ENCODE measurements at places on chromosomes 1 and 21. TPM values are rescaled to one million over a fixed set of nuclear protein-coding genes. Genes with fewer than 3 reads are reported as not detected.
A peak's percentile ranks its signal among the peaks of the same experiment; 100 is the strongest.

VASH2 gene
- total RNA-seq = 0.11 TPM

C1orf167 gene
- not detected for total RNA-seq

KRTAP12-2 gene
- total RNA-seq = not detected

OR6K3 gene
- not detected for total RNA-seq

PADI1 gene
- total RNA-seq = not detected

PGBD5 gene
- total RNA-seq = not detected

LRRC71 gene
- total RNA-seq = not detected

GPR37L1 gene
- not detected for total RNA-seq

OR2AK2 gene
- not detected for total RNA-seq

HSPA6 gene
- 1.9 TPM for total RNA-seq

OR2T12 gene
- not detected for total RNA-seq

BRDT gene
- not detected for total RNA-seq

PPT1 gene
- total RNA-seq = 84.2 TPM

RHOU gene
- total RNA-seq = 27.7 TPM

MIXL1 gene
- total RNA-seq = not detected

NEK2 gene
- total RNA-seq = not detected

DNA sequence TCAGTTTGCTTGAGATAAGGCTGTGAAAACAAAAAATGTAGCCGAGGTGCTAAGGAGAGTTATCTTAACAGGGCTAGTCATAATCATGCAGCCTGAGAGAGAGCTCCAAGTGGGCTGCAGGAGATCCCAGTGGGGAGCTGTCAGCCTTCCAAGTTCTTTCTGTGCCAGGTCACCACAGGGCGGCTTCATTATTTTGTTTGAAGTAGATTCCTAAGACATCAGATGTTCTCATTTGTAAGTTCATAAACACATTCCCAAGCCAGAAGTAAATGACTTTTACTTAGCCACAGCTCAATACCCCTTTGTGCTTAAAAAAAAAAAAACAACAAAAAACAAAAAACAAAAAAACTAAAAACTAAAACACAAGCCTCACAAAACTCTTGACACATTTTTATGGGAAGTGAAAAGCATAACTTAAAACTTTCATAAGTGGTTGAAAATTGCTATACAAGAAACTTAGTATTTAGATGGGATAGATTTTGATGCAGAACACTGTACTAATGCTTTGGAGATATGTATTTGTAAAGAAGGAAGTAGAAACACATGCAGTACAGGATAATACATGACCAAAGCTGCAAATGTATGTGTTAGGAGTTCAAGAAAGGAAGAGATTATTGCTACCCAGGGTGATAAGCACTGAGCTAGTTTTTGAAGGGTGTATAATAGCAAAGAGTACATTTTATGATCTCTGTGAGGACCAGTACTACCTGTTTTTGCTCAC lies 8.6 kb downstream of the CDC14A start:
- no peak overlapping the region for H3K27ac ChIP-seq
- H3K4me3 ChIP-seq = no peak overlapping the region
- H3K27me3 ChIP-seq = no peaks in the 10 kb centered on the region
- no peak for DNase-seq

DNA sequence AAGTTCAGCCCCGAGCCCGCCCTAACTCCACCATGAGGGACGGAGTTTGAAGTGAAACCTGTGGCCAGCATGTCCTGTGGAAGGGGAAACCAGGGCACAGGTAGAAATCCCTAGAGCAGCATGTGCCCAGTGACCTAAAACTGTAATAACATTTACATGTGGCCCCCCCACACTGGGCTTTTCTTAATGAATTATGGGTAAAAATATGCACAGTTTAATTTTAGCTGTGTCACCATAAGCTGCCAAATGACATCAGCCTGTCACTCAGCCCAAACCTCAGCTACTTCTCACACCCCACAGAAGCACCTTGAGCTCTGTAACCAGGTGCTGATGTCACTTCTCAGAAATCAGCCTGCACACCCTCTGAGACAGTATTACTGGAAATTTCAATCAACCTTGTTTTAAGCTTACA lies 50.0 kb upstream of the SLC19A1 start:
- no peaks in the 10 kb centered on the region for H3K4me1 ChIP-seq
- no peaks in the 10 kb centered on the region for H3K27me3 ChIP-seq
- no peaks in the 10 kb centered on the region for H3K36me3 ChIP-seq
- H3K4me3 ChIP-seq = no peak overlapping the region
- no peak for DNase-seq

GRCh38 chr1:167533851-167534300 lies 15.5 kb upstream of the CD247 start:
- H3K27ac ChIP-seq = no peak overlapping the region
- H3K36me3 ChIP-seq = no peaks in the 10 kb centered on the region
- peak; percentile 79 for DNase-seq
- H3K4me1 ChIP-seq = no peaks in the 10 kb centered on the region
- H3K4me3 ChIP-seq = no peak overlapping the region
- H3K27me3 ChIP-seq = no peaks in the 10 kb centered on the region

DNA sequence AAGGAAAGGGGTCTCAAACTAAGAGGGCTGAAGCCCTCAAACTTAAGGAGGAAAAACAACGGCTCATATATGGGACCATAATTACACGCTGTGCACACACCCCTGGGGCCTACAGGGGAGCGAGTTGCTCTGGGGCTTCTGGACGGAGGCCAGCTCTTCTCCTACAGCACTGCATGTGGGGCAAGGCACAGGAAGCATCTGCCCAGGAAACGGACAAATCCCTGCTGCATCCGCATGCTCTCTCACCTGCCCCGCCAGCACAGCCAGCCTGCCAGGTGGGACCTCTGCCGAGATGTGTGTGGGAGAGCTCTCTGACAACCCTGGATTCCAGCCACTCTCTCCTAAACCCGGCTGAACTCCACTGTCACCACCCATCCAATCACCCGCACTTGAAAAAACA lies 54.1 kb downstream of the MRPL37 start:
- no peaks in the 10 kb centered on the region for H3K27me3 ChIP-seq
- DNase-seq = no peak
- H3K27ac ChIP-seq = no peak overlapping the region
- H3K4me1 ChIP-seq = peaks cover 2% of the 10 kb centered on the region
- no peak overlapping the region for H3K4me3 ChIP-seq
- H3K36me3 ChIP-seq = peaks cover 22% of the 10 kb centered on the region

DNA sequence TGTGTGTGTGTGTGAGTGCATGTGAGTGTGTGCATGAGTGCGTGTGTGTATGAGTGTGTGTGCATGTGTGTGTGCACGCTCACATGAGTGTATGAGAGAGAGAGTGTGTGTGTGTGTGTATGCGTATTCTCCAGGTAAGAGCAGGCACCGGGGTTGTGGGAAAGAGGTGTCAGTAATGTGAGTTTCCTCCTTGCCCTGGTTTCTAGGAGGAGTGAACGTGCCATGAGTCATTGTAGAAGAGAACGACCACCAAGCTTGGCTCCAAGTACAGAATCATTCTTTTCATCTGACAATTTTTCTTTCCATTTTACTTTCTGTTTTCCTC lies 79.1 kb downstream of the POFUT2 start:
- no peak overlapping the region for H3K27ac ChIP-seq
- no peaks in the 10 kb centered on the region for H3K27me3 ChIP-seq
- peaks cover 39% of the 10 kb centered on the region for H3K36me3 ChIP-seq
- H3K4me1 ChIP-seq = no peaks in the 10 kb centered on the region

- no peak for DNase-seq
- peaks cover 4% of the 10 kb centered on the region for H3K4me1 ChIP-seq
- H3K4me3 ChIP-seq = no peak overlapping the region
- no peak overlapping the region for H3K27ac ChIP-seq
- no peaks in the 10 kb centered on the region for H3K27me3 ChIP-seq
- no peaks in the 10 kb centered on the region for H3K36me3 ChIP-seq
These were observed 144.5 kb downstream of the AKT3 start for GRCh38 chr1:243705585-243705984.

DNA sequence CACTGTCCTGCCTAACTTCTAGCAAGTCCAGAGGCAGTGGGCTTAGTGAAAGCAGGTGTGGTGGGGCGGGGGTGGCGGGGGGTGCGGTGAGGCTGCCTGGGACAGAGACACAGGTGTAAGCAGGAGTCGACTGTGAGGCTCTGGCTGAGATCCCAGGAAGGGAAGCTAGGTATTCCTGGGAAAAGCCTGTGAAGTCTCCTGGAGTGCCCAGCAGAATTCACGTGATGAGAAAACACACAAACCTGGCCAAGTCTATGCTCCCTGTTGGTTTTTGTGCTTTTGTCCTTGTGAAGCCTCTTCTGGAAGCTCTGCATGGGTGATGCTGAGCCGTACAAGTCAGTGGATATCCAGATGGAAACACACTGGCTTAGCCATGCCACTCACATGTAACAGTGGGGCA lies 5.3 kb downstream of the GALNT2 start:
- no peaks in the 10 kb centered on the region for H3K27me3 ChIP-seq
- H3K27ac ChIP-seq = peak overlapping the region; percentile 62
- peaks cover 13% of the 10 kb centered on the region for H3K4me1 ChIP-seq
- H3K4me3 ChIP-seq = no peak overlapping the region
- DNase-seq = no peak

GRCh38 chr1:32801096-32801715 lies 16.0 kb downstream of the YARS1 start:
- H3K27ac ChIP-seq = no peak overlapping the region
- no peak overlapping the region for H3K4me3 ChIP-seq
- no peak for DNase-seq

DNA sequence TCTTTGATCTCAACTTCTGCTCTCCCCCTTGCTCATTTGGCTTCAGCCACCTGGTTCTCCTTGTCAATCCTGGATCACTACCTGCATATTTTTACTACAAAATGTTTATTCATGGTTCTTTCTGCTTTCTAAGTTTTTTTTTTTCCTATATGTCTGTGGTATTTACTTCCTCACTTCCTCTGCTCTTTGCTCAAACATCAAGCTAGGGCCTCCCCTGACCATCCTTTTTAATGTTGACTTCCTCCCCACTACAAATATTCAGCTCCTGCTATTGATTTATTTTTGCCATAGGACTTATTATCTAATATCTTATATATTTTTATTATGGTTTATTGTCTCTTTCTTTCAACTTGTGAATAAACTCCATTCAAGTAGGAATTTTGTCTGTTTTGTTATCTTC lies 14.1 kb upstream of the SLC19A2 start:
- H3K4me3 ChIP-seq = no peak overlapping the region
- no peaks in the 10 kb centered on the region for H3K27me3 ChIP-seq
- H3K36me3 ChIP-seq = no peaks in the 10 kb centered on the region
- no peaks in the 10 kb centered on the region for H3K4me1 ChIP-seq

DNA sequence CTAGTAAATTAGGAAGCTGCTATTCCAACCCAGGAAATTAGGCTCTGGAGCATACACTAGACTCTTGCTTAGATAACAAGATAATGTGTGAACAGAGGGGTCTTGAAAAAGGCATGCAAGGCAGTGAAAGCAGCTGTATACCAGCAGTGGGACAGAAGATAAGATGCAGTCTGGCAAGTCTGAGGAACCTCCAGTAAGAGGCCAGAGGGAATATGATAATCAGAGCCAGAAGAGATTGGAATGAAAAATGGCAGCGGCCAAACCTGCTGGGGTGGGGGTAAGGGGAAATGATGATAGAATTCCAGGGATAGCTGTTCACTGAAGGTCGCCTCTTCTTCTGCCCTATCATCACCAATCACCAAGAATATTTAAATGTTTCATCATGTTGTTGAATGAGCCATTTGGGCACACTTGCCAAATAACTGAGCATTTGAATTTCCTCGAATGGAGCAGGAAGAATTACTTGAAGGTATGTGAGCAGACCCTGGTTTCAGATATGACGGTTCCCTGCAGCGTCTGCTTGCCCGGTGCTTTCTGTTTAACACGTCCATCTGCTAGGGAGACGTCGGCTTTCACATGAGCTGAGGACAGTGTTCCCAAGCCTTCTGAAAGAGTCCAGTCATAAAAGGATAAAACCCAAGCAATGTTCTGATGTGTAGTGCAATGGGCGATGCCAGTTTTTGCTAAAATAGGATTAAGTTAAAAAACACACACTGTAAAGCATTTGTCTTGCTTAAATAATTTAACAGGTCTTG lies 173.3 kb downstream of the RWDD3 start:
- no peak overlapping the region for H3K4me3 ChIP-seq
- no peak for DNase-seq
- H3K27me3 ChIP-seq = no peaks in the 10 kb centered on the region
- H3K27ac ChIP-seq = no peak overlapping the region

GRCh38 chr1:77925518-77925917 lies 37.1 kb downstream of the NEXN start:
- no peak overlapping the region for H3K27ac ChIP-seq
- peaks cover 98% of the 10 kb centered on the region for H3K36me3 ChIP-seq
- H3K4me1 ChIP-seq = no peaks in the 10 kb centered on the region
- no peaks in the 10 kb centered on the region for H3K27me3 ChIP-seq

DNA sequence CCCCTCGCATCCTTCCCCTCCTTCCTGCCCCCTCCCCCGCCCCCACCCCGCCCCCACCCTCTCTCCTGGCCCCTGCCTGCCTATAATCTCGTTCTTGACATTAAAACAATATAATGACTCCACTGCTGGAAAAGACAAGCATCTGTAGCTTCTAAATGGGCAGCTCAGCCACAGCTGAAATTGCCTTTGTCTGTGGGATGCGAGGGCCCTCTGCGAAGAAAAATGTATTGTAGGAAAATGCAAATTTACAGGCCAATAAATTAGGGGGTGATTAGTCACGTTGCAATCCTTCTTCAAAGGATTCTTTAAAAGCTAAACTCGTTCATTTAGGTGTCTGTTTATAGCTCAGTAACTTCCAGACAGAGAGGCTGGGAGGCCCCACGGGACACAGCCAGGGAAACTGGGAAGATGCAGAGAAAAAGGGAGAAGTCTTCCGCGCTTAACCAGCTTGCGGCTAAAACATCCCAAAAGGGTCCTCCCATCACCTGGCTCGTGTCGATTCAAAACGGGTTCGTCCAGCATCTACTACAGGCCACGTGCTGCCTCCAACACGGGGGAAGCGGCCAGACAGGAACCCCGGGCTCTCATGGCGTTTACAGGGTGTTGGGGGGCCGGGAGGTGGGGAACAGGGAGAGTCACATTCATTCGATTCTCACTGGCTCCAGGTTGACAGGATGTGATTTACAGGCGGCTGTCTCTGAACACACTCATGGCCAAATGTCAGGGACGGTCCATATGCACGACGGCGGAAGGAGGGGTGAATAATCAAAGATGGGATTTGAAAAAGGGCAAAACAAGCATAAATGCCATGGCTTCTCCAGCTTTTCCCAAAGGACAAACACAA lies 100.5 kb upstream of the ZBTB40 start:
- H3K4me1 ChIP-seq = no peaks in the 10 kb centered on the region
- H3K36me3 ChIP-seq = no peaks in the 10 kb centered on the region
- peaks cover 5% of the 10 kb centered on the region for H3K27me3 ChIP-seq
- H3K27ac ChIP-seq = no peak overlapping the region
- no peak overlapping the region for H3K4me3 ChIP-seq

DNA sequence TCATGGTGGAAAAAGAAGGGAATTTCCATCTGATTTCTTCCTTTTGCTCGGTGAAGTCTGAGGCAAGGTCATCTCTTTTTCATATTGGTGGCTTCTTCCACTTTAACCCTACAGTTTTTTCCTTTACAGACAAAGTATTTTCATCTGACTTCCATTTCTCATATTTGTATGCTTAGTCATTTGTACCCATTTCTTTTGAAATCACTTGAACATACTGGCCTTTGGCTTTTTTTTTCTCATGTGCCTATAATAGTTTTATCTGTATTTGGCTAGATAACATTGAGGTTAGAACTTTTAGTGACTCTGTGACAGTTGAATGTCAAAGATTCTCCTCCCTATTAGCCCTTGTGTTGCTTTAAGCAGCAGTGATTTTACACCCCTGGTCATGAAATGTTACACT lies 27.7 kb downstream of the IL12RB2 start:
- no peaks in the 10 kb centered on the region for H3K27me3 ChIP-seq
- no peaks in the 10 kb centered on the region for H3K36me3 ChIP-seq
- no peaks in the 10 kb centered on the region for H3K4me1 ChIP-seq
- H3K4me3 ChIP-seq = no peak overlapping the region
- H3K27ac ChIP-seq = no peak overlapping the region
- DNase-seq = no peak

- peaks cover 4% of the 10 kb centered on the region for H3K36me3 ChIP-seq
- H3K4me3 ChIP-seq = no peak overlapping the region
- no peaks in the 10 kb centered on the region for H3K27me3 ChIP-seq
- no peaks in the 10 kb centered on the region for H3K4me1 ChIP-seq
- H3K27ac ChIP-seq = no peak overlapping the region
These were observed 19.9 kb downstream of the RPL5 start for GRCh38 chr1:92851729-92852128.
